ENCODE measurements at places on chromosomes 5 and 9. TPM values are rescaled to one million over a fixed set of nuclear protein-coding genes. Genes with fewer than 3 reads are reported as not detected.

DNA sequence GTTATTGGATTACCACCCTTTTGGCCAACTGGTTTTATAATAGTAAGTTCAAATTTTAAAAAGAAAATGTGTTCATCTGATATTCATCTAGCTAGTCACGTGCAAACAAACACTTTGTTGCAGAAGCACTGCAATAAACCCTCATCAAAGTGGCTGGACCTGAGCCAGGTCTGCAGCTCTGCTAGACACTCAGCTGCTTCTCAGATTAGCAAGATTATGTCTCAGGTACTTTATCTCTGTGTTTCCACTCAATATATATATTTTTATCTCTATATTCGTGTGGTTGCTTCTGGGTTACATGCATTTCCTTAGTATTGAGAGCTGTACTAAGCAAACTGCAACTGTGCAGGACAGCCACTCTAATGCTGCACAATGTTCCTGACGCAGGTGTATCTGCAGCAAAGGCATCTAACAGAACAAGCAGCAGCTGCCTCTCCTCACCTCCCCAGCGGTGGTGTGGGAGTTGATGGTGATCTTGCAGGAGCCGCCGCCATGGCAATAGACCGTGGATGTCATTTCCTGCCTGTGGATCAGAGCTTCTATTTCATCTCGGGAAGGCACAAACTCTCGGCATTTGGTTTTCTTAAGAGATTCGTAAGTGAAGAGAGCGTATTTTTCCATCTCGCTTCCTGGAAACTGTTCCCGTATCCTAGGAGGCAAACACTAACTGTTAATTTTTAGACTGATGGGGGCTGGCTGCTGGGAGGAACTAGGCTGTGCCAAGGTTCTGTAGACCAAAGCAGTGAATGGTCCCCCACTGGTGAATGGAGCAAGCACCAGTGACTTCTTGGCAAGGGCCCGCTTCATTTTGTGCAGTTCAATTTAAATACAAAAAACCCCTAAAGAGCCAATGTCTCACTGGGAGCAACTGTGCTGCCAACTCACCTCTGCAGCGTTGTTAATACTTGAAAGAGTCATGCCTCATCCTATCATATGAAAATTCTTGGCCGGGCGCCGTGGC, 56.7 kb upstream of the RETREG1 start:
- no peak for DNase-seq

Gene SPATA6L
- total RNA-seq: 1.4 TPM

DNA sequence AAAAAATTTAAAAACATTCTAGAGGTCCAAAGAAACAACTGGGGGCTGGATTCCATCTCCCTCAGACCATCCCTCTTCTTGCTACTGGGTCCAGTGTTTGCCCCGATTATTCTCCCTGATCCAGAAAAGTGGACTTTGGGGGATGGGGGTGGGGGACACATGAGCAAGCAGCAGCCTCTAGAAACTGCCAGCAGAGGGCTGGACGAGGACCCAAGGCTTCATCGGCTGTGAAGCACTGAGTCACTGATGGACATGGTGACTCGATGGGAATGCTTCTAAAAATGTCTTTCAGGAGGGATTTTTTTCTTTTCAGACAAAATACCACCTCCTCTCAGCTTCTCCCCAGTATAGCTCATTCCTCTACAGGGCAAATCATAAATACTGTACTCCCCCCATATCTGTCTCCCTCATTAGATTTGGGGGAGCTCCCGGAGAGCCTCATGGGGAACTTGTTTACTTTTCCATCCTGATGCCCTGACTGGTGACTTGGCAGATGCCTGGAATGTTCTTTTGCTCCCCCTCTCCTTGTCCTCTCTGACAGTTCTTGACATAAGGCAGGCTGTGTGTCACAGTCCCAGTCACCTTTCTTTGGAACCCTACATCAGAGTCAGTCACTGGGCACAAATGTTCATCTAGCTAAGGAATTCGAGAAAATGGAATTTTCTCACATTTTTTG, 67.2 kb upstream of the STC2 start:
- peak; percentile 60 for DNase-seq

- no peak for DNase-seq
Observed at GRCh38 chr9:110837401-110838005, 168.9 kb downstream of the MUSK start.

Gene SV2C
- not detected for total RNA-seq

All from PC-3 (cell line).